Stimulated activated CD8-positive, alpha-beta memory T cell treated with anti-CD3 and anti-CD28 coated beads, Interleukin-2, amount 100 ng/mL, for 1 hour (primary cell): ENCODE measurements at places on chromosomes 12 and 14.

- DNase-seq: no peak
Observed at GRCh38 chr12:11269607-11270006, at the start of gene PRB3. Gene PRB3 (minus strand): TSS chr12:11269707. CDS start chr12:11269669, 38 bp downstream.

GRCh38 chr12:79415746-79416435, 274.9 kb downstream of the PAWR start:
- no peak for DNase-seq

GRCh38 chr12:78721906-78722305, 142.7 kb upstream of the SYT1 start:
- no peak for DNase-seq

DNA sequence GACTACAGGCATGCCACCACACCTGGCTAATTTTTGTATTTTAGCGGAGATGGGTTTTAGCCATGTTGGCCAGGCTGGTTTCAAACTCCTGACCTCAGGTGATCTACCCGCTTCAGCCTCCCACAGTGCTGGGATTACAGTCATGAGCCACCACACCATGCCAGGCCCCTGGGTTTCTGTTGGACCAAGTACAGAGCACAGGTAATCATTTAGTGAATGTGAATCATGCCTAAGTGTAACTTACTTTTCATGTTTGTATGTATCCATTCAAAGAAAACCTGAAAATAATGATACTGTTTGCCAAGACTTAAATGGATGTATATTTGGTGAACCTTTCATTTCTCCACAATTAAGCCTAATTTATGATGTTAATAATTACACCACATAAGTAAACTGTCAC, 65.9 kb downstream of the FGD6 start:
- DNase-seq: no peak

GRCh38 chr12:22856178-22856577, 231.2 kb downstream of the ETNK1 start:
- no peak for DNase-seq

DNA sequence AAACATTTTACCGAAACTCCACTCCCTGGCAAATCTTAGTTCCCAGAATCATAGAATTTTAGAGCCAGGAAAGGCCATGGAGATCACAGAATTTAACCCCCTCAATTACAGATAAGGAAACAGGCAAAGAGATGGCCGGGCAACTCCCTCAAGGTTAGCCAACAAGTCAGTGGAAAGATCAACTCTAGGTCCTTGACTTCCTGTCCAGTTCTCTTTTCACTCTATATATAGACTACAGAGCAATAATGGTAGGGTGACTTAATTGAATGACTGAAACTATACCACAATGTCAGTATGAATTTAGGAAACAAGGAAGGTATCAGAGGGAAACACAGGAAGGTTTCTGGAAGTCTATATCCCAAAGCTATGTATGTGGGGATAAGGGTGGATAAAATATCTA, 11.6 kb downstream of the OXA1L start:
- no peak for DNase-seq

DNA sequence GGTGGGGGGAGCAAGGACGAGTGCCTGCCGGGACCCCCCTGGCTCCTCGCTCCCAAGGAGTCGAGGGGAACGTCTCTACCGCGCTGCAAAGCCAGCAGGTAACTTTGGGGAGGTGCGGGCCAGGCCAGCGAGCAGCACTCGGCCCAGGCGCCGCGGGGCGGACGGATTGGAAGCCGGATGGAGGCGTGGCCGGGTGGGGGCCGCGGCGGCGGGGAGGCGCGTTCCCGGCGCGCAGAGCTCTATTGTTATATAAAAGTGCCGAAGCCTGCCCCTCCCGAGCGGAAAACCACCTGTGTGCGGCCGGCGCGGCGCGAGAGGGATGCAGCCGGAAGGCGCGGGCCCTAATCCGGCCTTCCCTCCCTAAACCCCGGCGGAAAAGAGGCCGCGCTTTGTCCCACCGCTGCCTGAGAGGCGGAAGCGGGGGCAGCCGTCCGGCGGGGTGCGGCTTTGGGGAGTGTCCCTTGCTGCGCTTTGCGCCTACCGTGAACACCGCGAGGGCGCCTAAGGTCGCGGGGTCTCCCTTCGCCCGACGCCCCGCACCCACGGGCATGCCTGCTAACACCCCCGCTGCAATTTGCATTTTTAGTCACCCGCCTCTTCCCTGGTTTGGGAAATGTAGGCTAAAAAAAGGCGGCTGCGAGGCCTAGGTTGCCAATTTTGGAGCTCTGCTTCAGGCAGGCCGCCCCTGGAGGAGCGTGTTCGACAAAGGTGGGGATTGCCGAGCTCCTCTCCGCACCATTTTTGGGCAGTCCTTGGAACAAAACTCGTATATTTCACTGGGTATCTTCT, 1.7 kb upstream of the DUSP6 start:
- DNase-seq: peak; percentile 34

GRCh38 chr14:96741151-96741977, 55.8 kb upstream of the VRK1 start:
- DNase-seq: peak; percentile 48

- DNase-seq: no peak
Observed at GRCh38 chr12:114294303-114294685, 111.7 kb downstream of the TBX5 start.

DNA sequence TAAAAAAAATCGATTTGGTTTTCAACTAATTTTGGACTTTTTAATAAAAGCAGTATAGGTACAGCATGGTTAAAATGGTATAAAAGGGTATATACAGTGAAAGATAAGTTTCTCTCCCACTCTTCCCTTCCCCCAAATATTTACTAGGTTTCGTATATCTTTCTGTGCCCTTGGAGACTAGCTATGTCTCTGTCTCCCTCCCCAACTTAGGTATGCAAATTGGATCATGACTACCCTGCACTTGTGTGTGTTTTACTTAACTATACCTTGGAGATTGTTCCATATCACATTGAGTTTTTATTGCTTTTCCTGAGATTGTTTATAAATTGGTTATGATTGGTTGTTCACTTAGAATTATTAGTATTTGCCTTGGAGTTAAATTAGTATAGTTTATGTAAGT, 19.4 kb downstream of the AEBP2 start:
- DNase-seq: no peak

DNA sequence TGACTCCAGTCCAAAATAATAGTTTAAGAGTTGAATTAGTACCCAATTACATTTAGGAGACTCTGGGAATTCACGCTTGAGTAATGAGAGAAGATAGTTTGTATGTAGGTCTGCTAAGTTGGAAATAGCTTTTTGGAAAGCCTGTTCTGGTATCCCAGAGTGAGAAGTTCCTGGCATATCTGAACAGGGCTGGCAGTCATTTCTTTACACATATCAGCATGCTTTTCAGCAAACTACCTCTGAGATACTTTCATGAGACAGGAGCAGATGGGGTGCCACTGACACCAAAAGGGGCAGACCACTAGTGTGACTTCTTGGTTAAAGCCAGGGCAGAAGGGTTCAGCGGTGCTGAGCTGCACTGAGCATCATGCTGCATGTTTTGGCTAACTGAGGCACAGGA, 45.1 kb upstream of the GRIP1 start:
- DNase-seq: no peak
